Brain pericyte (primary cell): ENCODE measurements at places on chromosomes 12 and 14.

GRCh38 chr12:102169922-102170621, 27.6 kb downstream of the PMCH start:
- DNase-seq: no peak

GRCh38 chr12:95286713-95287112, 69.1 kb downstream of the VEZT start:
- DNase-seq: no peak

GRCh38 chr12:116517431-116518045, 41.6 kb upstream of the MAP1LC3B2 start:
- no peak for DNase-seq

DNA sequence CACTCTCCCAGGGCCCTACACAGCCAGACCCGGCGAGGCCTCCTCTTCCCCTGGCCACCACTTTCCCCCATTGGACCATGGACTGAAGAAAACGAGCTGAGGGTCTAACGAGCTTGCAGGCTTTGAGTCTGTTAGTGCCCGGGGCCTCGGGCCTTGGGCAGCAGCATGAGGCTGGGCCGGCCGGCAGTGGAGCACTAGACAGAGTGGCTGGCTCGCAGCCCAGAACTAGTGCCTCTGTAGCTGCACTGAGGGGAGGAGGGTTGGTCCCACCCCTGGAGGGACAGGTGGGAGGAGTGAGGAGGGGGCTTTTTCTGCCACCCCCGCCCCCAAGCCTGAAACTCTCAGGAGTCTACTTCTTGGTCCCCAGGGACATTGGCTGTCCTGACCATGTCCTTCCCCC, 38.7 kb downstream of the SLC6A12 start:
- DNase-seq: no peak

DNA sequence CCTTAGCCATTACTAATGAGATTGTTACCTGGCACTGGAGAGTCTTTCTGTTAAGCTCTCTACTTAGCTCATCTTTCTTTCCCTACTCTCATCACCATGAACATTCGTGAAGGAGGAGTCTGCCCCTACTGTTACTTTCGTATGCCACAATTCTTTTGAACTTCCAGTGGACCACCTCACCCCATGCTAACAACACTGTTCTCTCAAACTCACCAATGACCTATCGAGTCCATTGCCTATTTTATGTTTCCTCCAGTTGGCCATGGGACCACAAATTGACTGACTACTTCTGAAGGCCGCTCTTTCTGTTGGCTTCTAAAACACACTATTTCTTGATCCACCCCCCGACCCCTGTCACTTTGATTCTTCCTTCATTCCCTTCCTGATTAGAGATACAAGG, 192.4 kb upstream of the GZMB start:
- DNase-seq: no peak

- no peak for DNase-seq
Observed at GRCh38 chr12:67940780-67941243, 48.4 kb upstream of the IFNG-AS1 start.

DNA sequence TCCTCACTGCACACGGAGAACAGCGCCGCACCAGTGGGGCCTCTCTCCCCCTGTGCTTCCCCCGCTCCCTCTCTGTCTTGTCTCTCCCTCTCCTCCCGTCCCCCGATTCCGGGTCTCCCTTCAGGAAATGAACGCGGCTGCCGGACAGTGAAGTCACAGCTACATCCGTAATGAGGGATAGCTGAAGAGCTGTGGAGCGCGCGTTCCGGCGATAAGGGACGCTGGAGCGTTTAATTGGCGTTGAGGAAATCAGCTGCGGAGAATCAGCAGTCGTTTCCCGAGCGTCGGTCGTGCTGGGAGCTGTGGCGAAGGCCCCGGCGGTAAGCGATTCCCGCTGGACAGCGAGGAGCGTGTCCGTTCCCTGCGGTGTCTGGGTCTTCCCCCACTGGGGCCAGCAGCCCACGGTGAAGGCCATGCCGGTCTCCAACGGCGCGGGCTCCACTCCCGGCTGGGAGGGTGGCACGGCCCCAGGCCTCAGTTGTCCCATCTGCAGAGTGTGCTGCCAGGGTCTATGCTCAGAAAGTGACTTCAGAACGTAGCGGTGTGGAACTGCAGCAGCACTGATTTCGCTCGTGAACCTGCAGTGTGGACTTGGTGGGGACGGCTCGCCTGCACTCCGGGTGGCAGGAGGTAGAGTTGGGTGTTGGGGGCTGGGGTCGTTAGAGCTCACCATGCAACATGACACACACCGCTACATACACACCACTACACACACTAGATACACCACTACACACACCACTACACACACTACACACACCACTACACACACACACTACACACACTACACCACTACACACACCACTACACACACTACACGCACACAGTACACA, 10.9 kb downstream of the NOC4L start:
- no peak for DNase-seq

DNA sequence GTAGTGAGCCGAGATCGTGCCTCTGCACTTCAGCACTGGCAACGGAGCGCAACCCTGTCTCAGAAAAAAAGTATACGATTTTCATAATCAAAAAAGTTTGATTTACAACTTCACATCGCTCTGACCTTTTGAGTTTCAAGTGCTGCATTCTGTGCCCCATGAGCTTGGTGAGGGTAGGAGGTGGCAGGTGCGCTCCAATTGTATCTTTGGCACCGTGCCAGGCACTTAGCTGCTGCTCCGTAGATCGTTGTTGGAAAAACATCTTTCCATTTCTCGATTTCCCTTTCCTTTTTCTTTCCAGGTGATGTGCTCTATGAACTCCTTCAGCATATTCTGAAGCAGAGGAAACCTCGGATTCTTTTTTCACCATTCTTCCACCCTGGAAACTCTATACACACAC, 203.7 kb downstream of the ETV6 start:
- DNase-seq: no peak

DNA sequence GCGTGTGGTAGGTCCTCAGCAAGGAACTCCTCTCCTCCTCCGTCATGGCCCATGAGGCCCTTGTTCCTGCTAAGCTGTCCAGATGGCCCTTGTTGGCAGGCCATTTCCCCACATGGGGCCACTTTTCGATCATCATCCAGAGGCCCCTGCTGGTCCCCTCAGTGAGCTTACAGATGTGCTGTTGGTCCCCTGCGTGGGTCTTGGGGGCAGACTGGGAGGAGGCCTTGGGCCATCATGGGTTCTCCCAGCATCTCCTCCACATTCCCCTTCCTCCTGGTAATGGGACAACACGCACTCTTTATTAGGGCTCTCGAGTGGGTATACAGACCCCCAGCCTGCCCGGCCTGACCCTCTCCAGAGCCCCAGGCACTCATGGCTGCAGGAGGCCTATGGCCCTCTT, 114.7 kb downstream of the BEGAIN start:
- no peak for DNase-seq

DNA sequence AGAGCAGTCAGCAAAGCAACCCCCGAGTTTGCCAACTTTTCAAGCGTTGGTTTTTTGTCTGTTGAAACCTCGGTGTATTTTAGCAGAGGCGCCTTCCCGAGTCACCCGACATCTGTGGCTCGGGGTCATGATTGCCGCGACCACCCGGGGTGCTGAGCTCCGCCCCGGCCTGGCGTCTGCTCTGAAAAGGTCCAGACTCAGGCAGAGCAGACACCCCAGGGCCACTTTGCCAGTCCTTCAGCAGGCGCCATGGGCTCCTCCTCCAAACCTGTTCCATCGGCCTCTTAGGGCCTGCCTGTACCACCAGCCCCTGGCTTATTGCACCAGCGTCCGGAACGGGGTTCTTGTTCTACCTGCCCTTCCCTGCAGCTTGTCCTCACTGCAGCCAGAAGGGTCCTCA, 19.1 kb downstream of the ANKRD9 start:
- no peak for DNase-seq

DNA sequence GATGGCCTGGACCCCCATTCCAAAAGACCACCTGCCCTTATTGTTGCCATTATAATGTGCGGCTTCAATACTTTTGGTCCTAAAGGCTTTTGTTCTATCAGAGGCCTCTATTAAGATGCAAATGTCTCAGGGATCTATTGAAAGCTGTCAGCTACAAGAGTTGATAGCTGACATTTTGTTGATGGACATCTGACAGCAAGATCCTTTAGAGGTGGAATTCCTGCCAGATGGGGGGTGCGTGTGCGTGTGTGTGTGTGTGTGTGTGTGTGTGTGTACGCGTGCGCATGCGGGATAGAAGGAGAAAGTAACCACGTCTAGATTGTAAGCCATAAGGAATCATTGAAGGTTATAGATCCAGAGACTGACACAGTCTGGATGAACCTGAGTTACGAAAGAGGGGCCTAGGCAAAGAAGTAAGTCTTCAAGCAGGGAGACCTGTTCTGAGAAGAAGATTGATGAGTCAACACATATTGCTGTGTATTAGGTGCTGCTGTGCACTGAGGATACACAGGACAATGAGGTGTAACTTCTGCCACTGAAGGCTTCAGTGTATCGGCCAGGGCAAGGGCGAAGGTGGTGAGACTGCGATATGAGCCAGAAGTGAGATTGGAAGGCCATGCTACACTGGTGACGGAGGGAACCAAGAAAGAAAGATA, 89.2 kb downstream of the PRMT8 start:
- DNase-seq: no peak

DNA sequence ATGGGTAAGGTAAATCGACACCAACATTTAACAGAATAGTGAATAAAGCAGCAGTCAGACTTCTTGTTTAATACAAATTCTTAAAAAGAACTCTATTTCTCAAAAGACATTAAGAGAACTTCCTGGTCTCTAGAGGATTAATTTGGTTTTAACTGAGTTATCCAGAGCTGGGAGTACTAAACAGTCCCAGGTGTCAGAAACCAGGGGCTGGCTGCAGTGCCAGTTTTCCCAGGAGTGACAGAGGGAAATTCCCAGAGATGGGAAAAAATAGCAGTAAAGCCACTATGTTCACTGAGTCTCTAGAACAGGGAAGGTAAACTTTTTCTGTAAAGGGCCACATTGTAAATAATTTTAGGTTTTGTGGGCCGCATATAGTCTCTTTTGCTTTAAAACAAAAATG, 8.8 kb downstream of the ATP5MC2 start:
- DNase-seq: no peak

GRCh38 chr14:54730156-54730961, 163.4 kb downstream of the SAMD4A start:
- DNase-seq: no peak

GRCh38 chr12:49200919-49201594, 12.2 kb upstream of the TUBA1A start:
- no peak for DNase-seq

DNA sequence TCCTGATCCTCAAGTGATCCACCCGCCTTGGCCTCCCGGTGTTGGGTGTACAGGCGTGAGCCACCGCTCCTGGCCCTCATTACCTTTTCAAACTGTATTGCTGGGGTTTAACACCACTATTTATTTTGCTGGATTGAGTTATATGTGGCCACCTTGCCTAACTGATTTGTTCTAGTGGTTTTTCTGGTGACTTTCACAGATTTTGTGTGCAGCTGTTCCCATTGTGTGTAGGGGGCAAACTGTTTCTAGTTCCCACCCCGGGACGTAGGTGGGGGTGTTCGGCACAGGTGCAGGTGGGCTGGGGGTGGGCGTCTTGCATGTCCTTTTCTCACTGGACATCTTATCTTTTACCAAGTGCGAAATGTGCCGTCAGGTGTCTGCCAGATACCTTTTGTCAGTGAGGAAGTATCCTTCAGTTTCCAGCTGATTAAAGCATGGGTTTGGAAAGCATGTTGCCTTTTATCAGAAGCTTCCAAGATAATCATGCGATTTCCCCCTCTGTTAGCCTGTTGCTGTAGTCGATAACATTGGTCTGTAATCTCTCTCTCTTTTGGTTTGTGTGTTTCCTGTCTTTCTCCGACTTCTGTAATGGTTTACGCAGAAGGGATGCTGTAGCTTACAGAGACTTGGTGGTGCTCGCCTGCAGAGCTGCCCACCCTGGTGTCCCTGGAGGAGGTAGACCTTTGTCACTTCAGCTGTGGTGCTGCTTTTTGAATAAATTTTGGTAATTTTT, 33.6 kb downstream of the AACS start:
- no peak for DNase-seq

DNA sequence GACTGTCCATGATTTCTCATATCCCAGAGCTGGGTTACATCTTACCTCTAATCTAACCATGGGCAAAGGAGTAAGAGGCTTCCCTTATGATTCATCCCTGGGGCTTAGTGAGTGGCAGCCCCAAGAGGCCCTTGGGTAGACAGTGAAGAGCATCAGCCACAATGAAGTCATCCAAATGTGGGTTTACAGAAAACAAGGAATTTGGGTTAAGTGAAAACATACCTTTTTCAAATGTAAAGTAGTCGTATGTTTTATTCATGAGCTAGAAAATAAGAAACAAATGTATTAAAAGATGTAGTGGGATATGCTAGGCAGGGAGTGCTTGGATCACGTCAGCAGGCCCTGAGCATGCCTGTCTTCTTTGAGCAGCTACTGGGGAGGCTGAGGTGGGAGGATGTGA, 54.0 kb upstream of the ELK3 start:
- DNase-seq: no peak

GRCh38 chr14:96638041-96638855, 136.1 kb downstream of the PAPOLA start:
- no peak for DNase-seq

DNA sequence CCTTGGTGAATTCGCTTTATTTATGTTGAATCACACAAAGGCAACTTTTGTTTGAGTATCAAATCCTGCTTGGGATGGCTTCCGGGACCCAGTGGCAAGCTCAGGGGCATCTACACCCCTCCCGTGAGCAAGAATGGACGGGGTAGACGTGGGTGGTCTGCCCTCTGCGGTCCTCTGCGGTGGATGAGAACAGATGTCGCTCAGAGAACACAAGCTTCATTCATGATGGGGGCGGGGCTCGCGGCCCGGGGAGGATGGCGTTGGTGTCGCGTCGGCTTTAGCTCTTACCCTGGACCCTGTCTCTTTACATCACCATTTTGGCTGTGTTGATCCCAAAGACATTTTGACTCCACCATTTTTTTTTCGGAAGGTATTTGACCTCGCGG, 158.5 kb upstream of the RTL1 start:
- DNase-seq: no peak

DNA sequence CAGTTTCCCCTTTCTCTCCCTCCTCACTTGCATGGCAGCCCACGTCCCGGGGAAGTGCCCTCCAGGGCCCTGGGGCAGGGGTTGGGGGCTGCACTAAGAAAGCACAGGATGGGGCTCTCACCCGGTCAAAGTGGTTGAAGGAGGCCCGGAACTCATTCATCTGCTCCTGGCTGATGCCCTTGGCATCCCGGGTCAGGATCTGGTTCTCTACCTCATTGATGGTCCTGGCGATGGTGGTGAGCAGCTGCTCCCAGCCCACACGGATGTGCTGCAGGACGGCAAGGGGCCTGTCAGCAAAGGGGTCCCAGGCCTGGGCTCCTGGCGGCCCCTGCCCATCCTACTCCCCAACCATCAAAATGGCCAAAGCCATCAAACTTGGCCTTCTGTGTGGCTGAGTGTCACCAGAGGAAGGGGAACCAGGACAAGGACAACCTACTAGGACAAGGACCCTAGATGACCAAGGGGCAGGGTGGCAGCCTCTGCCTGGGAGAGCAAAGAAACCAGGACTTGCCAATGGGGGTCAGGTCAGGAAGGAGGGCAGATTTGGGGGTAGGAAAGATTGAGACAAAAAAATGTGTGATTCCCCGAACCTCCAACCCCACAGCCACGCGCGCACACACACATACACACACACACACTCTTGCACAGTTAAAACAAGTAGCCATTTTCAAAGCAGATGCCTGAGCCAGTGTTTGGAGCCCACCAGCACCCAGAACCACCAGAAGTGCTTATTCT, 87.1 kb upstream of the ZFP36L1 start:
- DNase-seq: no peak
